ENCODE measurements at places on chromosomes 7 and 10.

GRCh38 chr10:91251430-91252056 lies 31.1 kb downstream of the PCGF5 start:
- peak; percentile 73 for DNase-seq

DNA sequence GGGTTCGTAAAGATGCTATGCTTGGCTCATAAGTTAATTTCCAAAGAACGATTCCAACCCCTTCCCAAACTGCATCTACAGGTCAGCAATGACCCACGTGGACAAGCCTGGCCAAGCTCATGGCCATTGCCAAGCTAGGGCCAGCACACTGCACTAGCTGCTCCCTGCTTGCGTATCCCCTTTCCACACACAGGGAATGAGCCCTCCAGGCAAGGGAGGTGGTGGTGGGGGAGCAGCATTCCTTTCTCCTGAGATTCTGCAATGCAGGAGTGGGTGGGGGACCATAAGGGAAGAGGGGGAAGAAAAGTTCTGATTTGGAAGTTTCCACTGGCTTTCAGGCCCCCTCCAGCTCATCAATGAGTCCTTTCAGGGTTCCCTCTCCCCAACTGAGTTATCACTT lies 56.0 kb downstream of the SH3PXD2A start:
- DNase-seq = no peak

DNA sequence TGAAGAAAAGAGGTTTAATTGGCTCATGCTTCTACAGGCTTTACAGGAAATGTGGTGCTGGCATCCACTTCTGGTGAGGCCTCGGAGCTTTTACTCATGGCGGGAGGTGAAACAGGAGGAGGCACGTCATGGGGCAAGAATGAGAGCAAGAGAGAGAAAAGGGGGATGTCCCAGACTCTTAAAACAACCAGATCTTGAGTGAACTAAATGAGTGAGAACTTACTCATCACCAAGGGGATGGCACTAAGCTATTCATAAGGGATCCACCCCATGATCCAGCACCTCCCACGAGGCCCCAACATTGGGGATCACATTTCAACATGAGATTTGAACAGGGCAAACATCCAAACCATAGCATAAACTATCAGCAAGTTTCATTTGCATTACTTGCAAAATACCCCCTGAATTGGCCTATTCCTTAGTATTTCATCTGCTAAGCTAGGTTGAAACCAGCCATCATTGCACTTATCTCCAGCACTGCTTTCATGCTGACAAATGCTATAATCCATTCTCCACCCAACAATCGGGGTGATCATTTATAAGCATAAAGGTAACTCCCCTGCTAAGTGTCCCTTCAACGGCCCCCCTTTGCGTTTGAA lies 179.0 kb downstream of the NOC3L start:
- no peak for DNase-seq

- DNase-seq = no peak
These were observed 217.0 kb downstream of the PAXIP1 start for GRCh38 chr7:154785898-154786297.

DNA sequence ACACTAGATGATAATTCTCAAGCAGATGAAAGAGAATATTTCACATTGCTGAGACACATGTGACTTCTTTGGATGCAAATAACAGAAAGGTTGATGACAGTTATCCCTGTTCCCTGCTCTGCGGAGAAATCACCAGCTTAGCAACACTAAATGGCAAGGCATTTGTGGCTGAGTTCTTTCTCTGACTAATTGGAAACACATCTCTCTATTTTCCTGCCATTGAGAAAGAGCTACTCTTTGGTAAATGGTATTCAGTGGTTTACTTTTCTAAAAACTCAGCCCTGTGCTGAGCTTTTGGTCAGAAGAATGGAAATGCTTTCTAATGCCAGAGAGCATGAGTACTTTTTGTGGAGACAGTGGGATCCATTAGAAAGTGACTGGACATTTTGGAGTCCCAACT lies 771.4 kb downstream of the LRMDA start:
- DNase-seq = no peak

- DNase-seq = no peak
These were observed 234.0 kb upstream of the PITRM1 start for GRCh38 chr10:3406556-3406955.

DNA sequence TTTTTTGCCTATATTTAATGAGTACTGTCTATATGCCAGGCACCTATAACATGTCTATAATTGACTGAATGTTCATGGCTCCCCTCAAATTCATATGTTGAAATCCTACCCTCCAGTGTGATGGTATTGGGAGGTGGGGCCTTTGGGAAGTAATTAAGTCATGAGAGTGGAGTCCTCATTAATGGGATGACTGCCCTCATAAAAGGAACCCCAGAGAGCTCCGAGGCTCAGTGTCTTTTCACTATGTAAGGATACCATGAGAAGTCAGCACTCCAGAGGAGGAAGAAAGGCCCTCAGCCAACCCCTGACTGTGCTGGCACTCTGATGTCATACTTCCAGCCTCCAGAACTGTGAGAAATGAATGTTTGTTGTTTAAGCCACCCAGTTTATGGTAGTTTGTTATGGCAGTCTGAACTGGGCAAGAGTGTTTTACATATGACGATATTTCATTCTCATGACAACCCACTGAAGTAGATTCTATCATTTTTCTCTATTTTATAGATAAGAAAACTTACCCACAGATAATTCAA lies 61.1 kb upstream of the PCGF5 start:
- DNase-seq = no peak

DNA sequence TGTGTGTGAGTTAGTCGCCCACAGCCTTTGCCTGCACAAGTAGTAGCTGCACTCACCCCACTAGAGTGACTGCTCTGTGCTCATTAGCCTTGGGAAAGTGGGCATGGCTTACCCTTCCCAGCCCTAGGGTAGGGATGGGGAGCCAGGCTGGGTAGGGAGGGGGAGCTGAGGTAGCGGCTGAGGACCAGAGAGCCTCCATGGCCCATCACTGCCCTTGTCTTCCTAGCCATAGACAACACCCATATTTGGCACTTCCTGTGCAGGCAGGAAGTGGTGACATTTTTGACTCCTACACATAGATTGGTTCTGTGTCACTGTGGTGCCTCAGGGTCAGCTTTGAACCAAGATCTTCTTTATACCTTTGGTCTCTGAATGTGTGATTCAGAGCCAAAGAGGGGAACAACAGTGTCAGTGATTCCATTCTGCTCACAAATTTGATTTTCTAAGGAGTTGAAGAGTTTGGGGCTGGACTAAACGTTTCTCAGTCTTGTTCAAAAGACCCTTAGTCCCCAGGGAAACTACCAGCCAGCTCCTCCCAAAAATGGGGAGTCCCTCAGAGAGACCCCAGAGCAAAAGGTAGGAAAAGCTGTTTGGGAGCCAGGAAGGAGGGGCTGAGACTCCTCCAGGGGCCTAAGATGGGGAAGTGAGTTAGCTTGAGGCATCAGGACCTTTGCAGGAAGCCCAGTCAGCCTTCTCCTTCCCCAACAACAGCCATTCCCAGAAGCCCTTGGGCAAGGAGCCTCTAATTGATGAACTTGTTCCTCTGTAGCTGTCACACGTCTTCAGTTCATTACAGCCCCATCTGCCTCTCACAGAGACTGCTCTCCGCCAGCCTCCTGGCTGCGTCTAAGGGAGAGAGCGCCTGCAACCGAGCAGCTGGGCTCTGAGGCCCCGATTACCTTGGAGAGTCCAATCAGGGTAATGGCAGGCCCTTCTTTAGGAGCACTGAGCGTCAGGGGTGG lies 135.0 kb downstream of the CDH23 start:
- peak; percentile 6 for DNase-seq

- no peak for DNase-seq
These were observed 41.8 kb downstream of the VIPR2 start for GRCh38 chr7:159102681-159103381.

GRCh38 chr7:131511774-131512535 lies 44.5 kb downstream of the PODXL start:
- no peak for DNase-seq

- no peak for DNase-seq
These were observed 70.3 kb downstream of the PON1 start for GRCh38 chr7:95253986-95254385.

DNA sequence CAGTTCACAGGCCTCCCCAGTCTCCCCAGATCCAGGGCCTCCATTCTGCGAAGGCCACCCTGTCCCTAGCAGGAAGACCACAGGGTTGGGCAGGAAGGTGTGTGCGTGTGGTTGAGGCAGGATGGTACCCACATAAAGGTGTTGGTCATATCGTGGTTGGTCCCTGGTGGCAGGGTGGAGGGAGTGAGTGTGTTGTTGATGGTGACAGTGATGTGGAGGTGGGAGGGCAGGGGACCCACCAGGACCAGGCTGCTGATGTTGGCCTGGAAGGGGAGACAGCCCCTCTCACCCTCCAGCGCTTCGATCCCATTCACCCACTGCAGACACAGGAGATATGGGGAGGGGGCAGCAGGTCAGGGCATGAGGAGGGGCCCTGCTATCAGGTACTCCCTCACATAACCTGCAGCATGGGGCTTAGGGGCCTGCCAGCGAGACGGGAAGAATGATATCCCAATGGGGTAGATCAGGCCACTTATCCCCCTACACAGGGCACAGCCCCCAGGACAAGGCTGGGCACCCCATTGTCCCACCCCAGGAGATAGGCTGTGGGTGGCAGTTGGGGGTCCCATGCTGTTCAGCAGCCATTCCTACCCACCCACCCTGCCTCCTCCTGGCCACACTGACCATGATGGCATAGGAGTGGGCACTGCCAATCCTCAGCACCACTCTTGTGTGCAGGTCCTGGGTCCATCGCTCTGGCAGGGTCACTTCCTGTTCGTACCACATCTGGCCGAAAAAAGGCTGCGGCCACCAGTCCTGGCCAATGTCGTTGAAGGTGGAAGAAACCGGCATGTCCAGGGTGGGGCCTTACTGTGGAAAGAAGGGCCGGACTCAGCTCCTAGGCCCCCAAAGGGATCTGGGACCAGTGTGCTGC lies 69.0 kb upstream of the ZNF479 start:
- DNase-seq = no peak

- no peak for DNase-seq
These were observed 23.4 kb upstream of the HK1 start for GRCh38 chr10:69254877-69255276.

- no peak for DNase-seq
These were observed 122.0 kb upstream of the ANK3 start for GRCh38 chr10:60511477-60512229.
